ENCODE measurements at places on chromosomes 5 and 9.

DNA sequence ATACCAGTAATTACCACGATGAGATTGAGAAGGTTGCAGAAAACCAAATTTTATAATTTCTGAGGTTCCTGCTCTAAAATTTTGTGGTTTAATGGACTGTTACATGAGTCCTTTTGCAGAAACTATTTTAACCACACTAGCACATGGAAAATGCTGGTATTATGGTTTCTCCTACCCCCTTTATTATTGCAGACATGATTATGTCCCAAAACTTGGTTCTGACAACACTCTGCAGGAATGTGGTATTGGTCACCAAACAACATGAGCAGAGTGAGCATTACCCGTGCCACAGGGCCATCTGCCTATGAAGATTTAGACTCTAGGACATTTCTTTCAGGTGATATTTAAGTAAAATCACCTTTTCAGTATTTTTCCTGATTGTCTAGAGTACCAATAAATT lies 2.8 kb upstream of the ECM2 start:
- DNase-seq, result no peak

DNA sequence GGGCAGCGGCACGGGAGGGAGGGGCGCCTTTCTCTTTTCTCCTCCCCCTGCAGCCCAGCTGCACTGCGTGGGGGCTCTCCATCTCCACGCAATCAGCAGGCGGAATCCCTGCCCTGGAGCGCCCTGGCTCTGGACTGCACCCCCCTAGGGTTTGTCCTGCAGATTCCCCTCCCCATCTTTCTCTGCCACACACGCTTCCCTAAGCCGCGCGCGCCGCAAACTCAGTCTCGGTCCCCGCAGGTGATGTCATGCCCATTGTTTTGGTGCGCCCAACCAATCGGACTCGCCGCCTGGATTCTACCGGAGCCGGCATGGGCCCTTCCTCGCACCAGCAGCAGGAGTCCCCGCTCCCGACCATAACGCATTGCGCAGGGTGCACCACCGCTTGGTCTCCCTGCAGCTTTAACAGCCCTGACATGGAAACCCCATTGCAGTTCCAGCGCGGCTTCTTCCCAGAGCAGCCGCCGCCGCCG lies at the start of gene KCNN2:
Gene KCNN2, plus strand, starts transcription at position 347 of the 473 bp plus-strand sequence. Its CDS starts 70 bp downstream, at position 417.
- peak; percentile 52 for DNase-seq

GRCh38 chr5:170520372-170520771 lies 16.6 kb downstream of the KCNIP1 start:
- DNase-seq, result no peak

DNA sequence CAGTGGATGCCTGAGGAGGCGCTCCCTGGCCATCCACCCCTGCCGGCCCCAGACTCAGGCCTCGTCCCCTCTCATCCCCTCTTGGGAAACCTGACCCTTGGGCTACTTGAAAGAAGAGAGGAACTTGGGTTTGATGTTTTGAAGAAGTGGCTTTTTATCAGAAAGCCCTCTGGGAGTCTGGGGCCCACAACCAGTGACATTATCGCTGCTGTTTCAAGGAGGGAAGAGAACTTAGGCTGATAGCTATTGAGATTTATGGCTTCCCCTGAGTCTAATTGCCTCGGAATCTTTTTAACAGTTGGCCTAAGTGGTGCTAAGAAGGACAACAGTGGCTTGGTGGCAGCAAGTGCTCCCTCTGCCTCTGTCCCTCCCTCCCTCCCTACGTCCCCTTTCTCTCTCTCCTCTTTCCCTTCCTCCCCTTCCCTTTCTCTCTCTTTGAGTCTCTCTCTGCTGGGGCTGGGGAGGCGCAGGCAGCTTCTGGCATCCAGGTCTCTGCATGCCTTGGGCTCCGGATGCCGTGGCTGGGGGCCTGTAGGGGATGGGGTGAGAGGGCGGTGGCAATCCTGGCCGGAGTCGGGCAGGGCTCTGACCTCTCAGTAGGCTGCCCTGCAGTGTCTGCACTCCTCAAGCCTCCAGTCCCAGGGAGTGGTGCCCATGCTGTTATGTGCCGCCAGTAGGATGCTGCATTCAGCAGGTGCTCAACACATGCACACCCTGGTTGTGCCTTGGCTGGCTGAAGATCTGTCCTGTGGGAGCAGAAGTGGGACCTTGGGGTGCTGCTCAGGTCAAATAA lies 49.6 kb upstream of the RXRA start:
- no peak for DNase-seq

Data from GM12865 (cell line).